ENCODE measurements at places on chromosomes 5 and 9.

DNA sequence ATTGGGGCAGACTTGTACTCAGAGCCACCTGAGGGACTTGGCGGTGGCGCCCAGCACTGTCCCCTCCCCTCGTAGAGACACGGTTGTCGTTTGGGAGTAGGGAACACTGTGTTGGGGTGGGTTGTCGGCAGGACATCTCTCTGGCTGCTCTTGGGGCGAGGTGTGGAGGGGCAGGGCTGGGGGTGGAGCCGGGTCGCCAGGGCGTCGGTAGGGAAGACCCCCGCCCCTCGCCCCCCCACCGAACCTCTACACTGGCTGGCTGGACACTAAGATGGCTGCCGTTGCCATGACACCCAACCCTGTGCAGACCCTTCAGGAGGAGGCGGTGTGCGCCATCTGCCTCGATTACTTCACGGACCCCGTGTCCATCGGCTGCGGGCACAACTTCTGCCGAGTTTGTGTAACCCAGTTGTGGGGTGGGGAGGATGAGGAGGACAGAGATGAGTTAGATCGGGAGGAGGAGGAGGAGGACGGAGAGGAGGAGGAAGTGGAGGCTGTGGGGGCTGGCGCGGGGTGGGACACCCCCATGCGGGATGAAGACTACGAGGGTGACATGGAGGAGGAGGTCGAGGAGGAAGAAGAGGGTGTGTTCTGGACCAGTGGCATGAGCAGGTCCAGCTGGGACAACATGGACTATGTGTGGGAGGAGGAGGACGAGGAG, 778 bp downstream of the TRIM41 start:
- DNase-seq: no peak

DNA sequence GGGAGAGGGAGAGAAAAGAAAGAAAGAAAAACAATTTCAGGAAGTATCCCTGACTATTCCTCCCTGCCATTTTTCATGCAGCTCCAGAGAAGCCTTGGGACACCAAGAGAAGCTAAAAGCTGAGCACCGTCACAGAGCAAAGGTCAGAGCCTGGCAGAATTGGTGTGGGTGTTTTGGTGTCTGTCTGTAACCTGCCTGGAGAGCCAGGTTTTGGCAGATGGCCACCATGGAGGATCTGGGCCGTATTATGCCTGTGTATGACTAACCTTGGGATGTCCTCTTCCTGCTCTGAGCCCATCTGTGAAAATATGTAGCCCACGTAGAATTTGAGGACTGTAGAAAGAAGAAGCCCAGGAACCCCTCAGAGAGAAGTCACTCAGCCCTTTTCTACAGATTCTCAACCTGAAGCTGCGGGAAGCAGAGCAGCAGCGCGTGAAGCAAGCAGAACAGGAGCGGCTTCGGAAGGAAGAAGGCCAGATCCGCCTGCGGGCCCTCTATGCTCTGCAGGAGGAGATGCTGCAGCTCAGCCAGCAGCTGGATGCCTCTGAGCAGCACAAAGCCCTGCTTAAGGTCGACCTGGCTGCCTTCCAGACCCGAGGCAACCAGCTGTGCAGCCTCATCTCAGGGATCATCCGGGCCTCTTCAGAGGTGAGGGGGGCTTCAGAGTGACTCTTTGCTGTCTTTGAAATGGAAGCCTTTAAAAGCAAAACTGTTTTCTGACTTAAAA, 18.8 kb downstream of the GLE1 start:
- no peak for DNase-seq

DNA sequence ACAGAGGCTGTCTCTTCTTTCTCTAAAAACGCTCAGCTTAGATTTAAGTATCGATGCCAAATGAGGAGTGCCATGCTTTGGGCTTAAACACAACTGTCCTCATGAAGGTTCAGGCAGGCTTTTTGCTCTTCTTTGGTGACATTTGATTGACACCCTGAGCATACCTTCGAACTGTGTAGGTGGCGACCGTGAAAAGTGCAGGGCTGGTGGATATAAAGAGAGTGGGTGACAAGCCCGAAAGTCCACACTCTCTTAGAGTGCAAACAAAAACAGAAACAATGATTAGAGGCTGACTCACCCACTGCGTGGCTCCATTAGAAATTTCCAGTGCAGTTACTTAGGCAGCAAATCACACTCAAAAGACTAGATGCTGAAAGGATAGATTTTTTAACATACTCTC, 141.7 kb downstream of the SYK start:
- DNase-seq: no peak

GRCh38 chr5:97418462-97418861, 235.4 kb upstream of the RIOK2 start:
- DNase-seq: no peak

GRCh38 chr9:133058071-133058470, 3.7 kb upstream of the CEL start:
- no peak for DNase-seq

GRCh38 chr5:122485226-122485625, 173.2 kb downstream of the SNCAIP start:
- no peak for DNase-seq

DNA sequence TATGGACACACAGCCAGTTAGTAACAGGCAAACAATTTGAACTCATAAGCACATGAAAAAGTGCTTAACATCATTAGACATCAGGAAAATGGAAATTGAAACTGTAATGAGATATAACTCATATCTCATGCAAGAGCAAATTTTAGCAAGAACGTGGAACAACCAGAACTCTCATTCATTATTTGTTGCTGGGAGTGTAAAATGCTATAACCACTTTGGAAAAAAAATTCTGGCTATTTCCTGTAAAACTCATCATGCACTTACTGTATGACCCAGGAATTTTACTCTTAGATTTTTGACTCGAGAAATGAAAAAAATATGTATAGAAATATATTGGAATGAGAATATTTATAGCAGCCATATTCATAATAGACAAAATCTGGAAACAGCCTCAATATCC, 205.7 kb upstream of the PUM3 start:
- no peak for DNase-seq

DNA sequence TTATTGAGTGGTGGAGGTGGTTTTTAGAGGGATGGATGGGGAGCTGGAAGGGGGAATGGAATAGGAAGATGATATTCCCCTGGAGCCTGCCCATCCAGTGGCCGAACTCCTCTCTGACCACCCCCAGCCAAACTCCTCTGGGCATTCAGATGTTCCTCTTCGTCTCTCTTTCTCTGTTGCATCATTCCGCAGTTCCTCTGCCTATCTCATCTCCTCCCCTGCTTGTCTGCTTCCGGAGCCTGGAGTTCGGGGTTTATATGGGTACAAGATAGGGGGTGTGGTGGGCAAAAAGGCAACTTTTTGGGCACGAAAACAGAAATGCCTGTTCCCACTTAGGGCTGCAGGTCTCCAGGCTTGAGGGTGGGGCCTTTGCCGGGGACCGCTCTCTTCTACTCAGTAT, 12.2 kb upstream of the CDK5RAP2 start:
- peak; percentile 91 for DNase-seq

- no peak for DNase-seq
These were observed 124.4 kb downstream of the FANCC start for GRCh38 chr9:95193067-95193466.

DNA sequence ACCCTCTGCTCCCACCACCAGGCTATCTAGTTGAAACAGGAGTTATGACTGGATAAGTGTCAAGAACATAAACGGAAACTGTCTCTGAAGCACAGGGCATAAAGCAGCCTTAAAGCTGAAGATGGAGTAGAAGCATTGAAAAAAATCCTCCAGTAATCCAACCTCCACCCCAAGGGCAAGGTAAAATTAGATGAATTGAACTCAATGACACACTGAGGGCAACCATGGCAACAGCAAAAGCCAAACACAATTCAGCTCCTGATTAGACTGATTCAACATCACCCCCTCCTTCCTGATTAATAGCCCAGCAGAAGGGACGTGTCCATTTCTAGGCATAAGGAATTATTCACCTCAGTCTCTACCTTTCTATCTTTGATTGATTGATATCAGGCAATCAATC, 183.2 kb upstream of the MAP3K1 start:
- DNase-seq: no peak

DNA sequence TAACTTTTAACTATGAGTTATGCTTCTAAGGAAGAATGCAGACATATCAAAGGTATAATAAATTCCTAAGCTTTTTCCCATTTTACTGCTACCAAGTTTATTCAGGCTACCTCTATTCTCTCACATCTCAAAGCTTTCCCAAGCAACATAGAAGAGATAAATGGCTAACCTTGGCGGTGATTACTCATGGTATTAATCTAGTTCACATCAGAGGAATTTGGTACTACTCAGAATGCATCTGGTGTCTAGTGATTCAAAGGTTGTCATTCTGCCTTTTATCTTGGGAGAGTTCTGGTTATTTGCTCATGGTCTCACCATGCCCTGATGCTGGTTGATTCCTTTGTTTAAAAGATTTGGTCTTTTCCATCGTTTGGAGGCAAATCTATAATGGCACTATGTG, 182.7 kb downstream of the TAF11L14 start:
- no peak for DNase-seq

- DNase-seq: no peak
These were observed 140.8 kb downstream of the CDH6 start for GRCh38 chr5:31334061-31334860.
